ENCODE measurements at places on chromosomes 11 and 22.

DNA sequence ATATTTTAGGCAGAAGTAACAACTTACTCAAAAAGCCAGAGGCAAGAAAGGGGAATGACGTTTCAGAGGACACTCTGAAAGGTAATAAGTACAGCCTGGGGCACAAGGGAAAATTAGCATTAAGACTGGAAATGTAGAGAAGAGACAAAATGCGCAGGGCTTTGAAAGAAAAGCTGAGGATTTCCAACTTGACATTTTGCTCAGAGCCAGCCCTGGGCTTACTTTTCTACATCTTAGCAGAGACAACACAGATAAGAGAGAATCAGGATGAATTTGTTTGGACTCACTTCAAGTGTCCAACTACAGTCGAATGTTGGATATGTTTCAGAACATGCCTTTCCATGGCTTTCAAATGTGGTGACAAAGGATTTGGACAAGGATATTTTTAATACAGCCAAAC, 808.9 kb upstream of the LUZP2 start:
- DNase-seq = no peak

- DNase-seq = no peak
Observed at GRCh38 chr11:23473782-23474181, 613.5 kb upstream of the CCDC179 start.

DNA sequence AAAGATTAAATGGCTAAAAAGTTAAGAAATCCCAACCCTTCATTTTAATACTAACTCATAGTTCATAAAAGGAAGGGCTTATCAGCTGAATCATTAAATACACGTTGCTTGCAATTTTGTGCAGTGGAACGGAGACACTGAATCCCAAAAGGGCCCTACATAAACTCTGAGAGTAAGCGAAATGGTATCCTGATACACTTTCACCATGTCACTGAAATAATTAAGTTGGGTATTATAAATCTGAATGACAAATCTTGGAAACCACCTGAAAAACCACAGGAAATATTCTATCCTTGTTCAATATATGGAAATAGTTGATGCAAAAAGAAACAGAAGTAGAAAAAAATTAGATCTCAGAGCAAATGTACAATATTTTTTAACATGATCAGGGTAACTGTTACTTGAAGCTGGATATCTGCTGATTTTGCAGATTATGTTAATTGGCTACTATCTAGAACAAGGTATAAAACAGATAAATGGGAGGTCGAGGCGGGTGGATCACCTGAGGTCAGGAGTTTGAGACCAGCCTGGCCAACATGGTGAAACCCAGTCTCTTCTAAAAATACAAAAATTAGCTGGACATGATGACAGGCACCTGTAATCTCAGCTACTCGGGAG, 55.1 kb downstream of the MAML2 start:
- no peak for DNase-seq

GRCh38 chr22:40220316-40221054, 42.8 kb downstream of the TNRC6B start:
- DNase-seq = no peak

GRCh38 chr11:115185507-115185906, 318.7 kb downstream of the CADM1 start:
- no peak for DNase-seq

- DNase-seq = no peak
Observed at GRCh38 chr11:44592125-44592940, 26.9 kb downstream of the CD82 start.

DNA sequence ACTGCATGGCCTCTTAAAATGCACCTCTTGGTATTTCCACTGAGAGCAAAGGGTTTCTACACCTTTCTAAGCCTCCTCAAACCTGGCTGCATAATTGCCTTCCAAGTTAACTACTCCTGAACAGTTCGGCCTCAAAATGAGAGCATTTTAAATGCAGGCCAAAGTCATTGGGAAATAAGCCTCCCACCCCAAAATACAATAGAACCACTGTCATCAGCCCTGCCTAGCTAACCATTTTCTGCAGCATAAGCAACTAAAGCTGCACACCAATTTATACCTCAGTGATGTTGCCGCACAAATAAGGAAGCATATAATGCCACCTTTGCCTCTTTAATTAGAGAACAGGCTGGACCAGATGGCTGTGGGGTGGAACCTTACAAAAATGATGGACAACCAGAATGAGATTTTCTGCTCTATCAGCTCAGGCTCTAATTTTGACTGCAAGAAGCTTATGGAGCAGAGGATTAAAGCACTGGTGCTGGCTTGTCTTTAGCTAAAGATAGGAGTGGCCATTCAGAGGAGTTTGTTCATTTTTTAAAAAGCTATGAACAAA, 4.3 kb downstream of the TOB2 start:
- no peak for DNase-seq

GRCh38 chr11:46930089-46930488, 6.5 kb upstream of the CSTPP1 start:
- DNase-seq = peak; percentile 51

DNA sequence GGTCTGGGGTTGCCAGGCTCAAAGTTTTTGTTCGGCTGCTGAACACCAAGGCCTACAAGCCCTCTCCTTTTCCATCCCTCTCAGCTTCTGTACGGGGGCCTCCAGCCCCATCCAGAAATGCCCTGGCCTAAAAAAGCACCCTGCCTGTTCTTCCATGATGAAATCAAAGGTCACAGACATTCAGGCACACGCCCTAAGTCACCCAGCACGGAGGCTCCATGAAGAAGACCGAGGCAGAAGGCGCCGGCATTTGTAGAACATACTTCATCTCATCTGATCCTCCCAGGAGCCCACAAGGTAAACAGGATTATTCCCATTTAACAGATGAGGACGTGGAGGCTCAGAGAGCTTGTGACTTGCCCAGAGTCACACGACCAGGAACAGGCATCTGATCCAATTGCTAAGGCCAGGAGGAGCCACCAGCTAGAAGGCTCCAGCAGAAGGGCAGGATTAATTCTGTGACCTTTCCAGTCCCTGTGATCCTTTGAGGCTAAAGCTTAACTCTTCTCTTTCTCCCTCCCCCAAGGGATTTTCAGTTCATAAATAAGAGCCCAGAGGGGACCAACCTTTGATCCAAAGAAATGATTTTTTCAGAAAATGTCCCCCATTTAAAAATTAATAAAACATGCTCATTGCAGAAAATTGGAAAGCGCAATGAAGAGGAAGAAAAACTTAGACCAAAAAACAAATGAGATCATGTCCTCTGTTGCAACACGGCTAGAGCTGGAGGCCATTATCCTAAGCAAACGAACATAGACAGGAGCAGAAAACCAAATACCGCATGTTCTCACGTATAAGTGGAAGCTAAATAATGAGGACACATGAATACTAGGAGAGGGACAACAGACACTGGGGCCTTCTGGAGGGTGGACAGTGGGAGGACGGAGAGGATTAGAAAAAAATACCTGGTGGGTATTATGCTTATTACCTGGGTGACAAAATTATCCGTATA, 38.7 kb downstream of the CYTH4 start:
- no peak for DNase-seq

DNA sequence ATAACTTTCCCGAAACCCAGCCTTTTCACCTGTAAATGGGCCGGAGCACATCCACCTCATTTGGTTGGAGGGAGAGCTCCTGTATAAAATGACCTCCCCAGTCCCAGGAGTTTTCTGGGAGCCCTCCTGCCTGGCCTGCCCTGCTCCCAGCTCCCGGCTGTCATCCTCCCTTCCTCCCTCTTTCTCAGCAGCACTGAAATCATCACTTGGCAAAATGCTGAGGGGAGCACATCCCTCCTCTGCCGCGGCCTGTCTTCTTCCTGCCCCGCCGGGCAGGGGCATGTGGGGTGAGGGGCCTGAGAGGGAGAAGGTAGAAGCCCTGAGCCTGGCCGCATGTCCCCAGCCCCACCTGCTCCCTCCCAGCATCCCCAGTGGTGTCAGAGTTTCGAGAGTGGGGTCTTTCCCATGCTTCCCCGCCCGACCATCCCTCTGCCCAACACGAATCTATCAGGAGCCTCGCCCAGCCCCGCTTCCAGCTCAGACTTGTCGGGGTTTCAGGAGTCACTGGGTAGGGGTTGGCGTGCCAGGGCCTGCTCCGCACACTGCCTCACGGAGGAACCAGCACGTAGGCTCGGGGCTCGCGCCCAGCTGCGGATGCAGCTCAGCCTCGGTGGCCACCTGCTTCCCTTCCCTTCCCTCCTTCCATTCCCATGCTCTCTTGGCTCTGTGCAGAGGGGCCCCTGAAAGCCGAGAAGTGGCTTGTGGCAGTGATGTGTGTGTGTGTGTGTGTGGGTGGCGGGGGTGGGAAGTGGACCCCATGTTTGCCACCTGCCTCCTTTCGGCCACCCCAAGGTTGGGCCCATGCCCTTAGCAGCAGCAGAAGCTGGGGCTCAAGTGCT, 37.1 kb downstream of the NECTIN1 start:
- DNase-seq = no peak

DNA sequence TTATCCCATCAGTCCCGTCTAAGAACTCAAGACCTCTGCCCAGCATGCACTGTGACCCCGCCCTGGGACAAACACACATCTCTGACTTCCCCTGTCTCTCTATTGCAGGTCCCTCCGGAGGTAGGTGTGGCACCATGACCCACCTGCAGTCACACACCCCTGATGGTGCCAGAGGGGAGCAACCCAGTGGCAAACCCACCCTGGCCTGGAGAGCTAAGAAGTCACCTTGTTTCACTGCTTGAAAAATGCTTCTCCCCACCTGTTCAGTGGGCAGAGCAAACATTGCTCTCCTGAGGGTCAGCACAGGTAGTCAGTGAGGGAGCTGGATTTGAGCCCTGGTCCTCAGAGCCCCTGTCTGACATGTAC, 23.9 kb downstream of the CAPN1 start:
- no peak for DNase-seq

GRCh38 chr11:110837603-110838002, 125.4 kb upstream of the ARHGAP20 start:
- no peak for DNase-seq

DNA sequence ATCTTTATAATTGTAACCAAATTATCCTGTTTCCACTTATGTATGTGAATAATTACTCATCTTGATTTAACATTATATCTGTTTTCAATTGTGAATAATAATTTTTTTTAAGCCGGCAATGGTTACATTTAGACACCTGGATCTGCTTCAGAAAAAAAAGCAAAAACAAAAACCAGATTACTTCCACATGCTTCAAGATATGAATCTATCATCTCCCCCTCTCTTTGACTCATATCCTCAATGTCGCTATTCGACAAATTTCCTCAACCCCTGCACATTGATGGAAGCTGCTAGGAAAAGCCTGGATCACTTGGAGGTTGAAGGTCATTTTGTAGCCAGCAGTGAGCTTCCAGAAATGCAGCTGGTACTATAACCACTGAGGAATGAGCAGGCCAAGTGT, 42.7 kb downstream of the SLC1A2 start:
- DNase-seq = no peak

- no peak for DNase-seq
Observed at GRCh38 chr22:36274531-36274930, 21.6 kb downstream of the APOL1 start.

- DNase-seq = no peak
Observed at GRCh38 chr22:21680830-21681565, 15.2 kb downstream of the PPIL2 start.
